GM23248 (cell line): ENCODE measurements at places on chromosomes 4 and X. TPM values are rescaled to one million over a fixed set of nuclear protein-coding genes. Genes with fewer than 3 reads are reported as not detected.

- DNase-seq: no peak
These were observed 75.1 kb upstream of the MCF2 start for GRCh38 chrX:139783030-139783429.

DNA sequence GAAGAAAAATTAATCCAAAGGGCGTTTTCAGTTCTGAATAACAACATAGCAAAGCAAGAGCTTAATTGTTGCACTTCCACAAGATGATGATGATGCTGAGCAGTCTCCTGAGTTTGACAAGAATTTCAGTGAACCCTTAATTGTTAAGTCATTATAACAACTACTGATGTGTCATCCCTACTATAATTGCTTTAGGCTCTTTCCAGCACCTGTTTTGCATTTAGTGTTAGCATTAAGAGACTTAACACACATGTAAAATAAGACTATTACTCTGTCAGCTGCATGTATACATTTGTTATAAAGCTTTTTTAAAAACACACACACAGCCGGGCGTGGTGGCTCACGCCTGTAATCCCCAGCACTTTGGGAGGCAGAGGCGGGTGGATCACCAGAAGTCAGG lies 37.9 kb upstream of the GALNT7 start:
- DNase-seq: no peak

GRCh38 chr4:57044996-57045395 lies 65.2 kb downstream of the IGFBP7 start:
- DNase-seq: peak; percentile 44

DNA sequence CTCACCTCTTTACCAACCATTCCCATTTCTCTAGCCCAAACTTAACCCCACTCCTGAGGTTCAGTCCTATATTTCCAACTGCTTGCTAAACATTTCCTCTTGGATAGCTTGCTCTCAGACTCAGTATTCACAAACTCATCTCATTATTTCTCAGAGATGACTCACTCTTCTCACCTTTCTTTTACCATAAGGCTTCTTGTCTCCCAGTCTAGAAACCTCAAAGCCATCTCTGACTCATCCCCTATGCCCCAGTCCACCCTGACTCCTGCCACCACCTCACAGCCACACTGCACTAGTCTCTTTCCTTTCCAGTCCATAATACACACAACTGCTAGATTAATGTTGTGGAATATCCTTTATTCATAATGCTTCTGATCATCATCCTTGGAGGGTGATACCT lies 4.8 kb downstream of the FRMPD3 start:
- DNase-seq: peak; percentile 28

- DNase-seq: peak; percentile 22
These were observed 94.6 kb downstream of the HPGD start for GRCh38 chr4:174427571-174428140.

- no peak for DNase-seq
These were observed 82.6 kb upstream of the MAOA start for GRCh38 chrX:43573441-43574015.

GRCh38 chr4:142596121-142596520 lies 250.0 kb downstream of the INPP4B start:
- no peak for DNase-seq

DNA sequence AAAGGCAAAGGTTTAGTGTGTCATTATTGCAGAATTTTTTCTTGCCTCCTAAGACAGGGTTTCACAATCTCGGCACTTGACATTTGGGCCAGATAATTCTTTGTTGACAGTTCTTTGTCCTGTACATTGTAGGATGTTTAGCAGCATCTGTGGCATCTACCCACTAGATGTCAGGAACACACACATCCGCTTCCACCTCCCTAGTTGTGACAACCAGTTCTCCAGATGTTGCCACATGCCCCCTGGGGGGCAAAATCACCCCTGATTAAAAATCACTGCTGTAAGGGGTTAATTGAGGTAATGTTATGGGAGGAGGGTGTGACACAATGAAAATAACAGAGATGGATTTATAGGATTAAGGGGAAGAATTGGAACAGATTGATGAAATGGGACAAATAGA lies 75.3 kb downstream of the HMGB2 start:
- DNase-seq: no peak

- peak; percentile 94 for DNase-seq
These were observed 177.4 kb downstream of the SH3KBP1 start for GRCh38 chrX:19709812-19710518.

DNA sequence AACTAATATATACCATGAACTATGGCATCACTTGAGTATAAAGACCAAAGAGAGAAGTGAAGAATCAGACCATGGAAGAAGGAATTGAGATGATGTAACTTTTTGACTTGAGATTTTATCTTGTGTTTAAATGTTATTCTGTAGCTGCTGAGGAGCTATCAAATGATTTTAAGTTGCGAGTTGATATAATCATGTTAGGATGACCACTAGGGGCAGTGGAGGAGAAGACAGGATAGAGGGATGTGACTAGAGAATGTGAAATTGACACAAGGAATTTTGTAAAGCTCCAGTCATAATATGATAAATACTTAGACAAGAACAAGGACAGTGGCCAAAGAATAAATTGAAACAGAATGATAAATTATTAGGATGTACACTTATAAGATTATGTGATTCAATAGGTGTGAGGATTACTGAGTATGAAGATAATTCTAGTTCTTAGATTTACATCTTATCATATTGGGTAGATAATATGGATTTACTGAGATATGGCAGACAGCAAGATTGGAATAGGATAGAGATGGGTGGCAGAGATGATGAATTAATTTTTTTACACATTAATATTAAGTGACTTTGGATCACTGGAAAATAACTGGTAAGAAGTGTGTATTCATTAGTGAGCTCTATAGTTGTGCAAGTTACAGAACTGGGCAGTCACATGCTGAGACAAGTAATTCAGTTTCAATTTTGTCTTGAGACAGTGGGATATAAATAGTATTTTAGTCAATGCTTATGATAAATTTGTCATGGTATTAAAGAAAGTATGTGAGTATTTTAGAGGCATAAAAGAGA lies 816.0 kb upstream of the PCDH10 start:
- no peak for DNase-seq

- DNase-seq: no peak
These were observed 145.9 kb downstream of the PPA2 start for GRCh38 chr4:105327956-105328355.

DNA sequence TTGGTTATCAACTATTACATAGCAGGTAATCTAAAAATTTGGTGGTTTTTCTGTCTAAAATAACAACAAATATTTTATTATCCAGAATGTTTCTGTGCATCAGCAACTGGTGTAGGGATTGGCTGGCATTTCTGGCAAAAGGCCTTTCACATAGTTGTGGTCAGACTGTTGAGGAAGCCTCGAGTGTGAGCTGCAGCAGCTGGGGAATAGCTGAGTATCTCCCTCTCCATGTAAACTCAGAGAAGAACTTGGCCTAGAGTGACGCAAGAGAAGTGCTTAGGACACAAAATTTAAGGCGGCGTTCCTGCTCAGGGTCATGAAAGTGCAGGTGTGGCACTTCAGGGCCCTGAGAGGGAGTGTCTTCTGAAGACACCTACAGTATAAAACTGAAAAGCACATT lies 558.9 kb downstream of the SPOCK3 start:
- peak; percentile 1 for DNase-seq

- DNase-seq: no peak
These were observed 104.5 kb downstream of the DRD5 start for GRCh38 chr4:9885958-9886357.

- DNase-seq: no peak
These were observed at the start of gene MAGEB3 for GRCh38 chrX:30230395-30230794. MAGEB3 (plus strand) TSS chrX:30230657; CDS start chrX:30235925, 5,268 bp downstream.

DNA sequence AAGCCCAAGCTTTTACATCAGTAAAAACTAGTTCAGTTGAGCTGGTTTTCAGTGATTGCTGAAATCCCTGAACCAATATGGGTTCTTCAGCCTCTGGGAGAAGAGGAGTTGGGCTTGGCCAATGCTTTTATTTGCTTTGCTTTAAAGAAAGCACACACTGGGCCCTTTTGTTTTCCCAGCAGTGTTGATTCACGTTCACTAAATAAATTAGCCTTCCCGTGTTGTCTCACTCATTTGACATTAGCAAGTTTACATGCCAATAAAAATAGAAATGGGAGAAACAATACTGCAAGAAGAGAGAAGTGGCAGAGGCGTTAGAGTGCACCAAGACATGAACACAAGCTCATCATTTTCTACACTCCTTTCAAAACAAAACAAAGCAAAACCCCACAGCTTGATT lies 136.2 kb downstream of the SHROOM3 start:
- DNase-seq: no peak

GRCh38 chr4:69493515-69493914 lies 2.2 kb downstream of the UGT2B4 start:
- no peak for DNase-seq

- DNase-seq: peak; percentile 72
These were observed 21.3 kb downstream of the SPCS3 start for GRCh38 chr4:176340871-176341685.

DNA sequence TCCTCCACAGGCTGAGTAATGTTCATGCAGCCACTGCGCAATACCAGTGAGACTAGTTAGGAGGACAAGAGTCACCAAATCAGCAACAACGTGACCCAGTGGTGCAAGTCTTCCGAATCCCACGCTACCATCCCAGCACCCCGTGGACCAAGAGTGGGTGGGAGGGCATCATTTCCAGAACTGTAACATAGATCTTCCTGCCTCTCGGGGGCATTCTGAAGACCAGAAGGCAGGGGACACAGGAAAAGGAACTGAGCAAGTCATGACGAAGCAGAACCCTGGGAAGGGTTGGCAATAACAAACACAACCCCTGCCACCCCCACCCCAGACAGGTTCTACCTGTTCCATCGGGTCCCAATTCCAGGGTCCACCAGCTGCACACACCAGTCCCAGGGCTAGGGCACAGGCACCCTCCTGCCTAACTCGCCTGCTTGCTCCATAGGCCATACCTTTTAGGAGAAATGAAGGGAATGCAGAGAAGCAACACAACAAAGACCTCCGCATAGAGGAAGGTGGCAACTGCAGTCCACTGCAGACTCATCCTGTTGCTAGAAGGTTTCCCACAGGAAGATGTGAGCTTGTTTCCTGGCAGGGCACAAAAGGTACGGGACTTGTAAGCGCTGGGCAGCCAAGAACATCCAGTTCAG lies 1.4 kb downstream of the BCAP31 start:
- peak; percentile 59 for DNase-seq

DNA sequence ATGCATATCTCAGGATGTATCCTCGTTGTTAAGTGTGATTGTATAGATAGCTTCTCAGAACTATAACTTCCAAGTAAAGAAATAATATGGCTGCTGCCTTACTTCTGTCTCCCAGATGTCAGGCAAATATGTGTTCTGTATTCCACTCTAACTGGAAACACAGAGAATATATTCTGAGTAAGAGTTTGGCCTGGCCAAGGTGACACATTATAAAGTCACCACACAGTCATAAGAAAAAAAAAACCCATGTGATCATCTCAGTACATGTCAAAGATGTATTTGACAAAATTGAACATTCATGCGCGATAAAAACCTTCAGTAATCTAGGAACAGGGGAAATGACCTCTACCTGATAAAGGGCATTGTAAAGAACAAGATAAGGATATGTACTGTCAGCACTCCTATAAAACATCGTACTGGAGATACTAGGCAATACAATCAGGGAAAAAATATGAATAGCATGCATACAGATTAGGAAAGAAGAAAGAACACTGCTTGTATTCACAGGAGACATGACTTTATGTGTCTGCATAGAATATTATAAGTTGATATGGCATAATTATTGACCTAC lies 207.1 kb downstream of the ZNF330 start:
- DNase-seq: peak; percentile 72

DNA sequence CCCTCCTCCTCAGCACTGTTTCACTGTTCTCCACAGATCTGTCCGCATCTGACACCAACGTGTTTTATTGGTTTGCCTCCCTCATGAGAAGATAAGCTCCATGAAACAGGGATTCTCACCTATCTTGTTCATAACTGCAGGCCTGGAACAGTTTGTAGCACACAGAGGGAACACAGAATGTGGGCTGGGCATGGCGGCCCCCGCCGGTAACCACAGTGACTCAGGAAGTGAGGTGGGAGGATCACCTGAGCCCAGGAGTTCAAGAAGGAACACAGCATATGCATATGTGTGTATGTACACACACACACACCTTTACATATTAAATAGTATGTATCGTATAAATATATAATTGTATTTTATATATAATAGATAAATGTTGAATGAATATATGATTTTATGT lies 168.6 kb downstream of the AFAP1 start:
- DNase-seq: no peak

DNA sequence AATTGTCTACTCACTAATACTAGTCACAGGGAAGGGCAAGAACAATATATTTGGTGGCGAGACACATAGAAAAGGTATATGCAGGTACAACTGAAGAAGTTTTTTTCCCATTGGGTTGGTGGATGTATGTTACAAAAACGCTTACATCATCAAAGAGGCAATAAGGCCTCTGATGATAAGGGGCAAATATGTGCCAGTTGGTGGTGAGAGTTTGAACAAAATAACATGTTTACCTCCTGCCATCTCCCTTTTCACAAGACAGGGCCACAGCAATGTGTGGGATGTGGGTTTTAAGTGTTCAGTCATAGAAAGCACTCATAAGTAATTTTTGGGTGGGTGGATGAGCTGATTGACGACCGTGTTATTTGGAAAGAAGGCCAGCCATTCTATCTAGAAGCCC lies 41.7 kb downstream of the PAGE2 start:
- DNase-seq: no peak

DNA sequence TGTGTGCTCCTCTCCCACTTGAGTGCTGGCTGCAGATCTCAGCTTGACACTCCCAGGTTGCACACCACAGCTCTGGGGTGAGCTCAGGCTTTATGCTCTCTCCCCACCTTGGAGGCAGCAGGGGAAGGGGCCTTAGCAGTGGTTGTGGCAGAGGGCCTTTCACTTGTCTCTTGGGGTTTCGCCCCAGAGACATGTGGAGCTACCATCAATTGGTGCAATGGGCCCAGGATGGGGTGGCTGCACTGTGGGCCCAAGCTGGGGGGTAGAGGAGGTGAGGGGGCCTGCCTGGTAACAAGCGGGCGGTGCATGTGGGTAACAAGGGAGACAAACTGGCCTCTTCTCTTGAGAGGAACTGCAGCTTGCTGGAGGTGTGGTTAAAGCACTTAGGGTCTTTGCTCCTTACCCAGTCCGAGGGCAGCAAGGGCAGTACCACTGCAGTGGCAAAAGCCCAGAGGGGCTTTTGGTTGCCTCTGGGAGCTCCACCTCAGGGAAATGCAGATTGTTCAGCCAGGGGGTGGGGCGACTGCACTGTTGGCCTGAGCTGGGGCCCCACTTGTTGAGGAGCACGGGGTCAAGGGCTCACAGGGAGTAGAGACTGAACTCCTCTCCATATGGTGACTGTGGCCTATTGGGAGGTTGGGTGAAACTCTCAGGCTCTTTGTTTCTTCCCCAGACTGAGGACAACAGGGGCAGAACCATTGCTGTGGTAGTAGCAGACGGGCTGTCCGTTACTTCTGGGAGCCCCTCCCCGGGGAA lies 30.5 kb upstream of the OR13H1 start:
- no peak for DNase-seq

The SYP gene
- total RNA-seq: 0.54 TPM in 1 of 2 replicates, not detected in the other

The ZMAT1 gene
- total RNA-seq: not detected in 2 replicates

The ZIC3 gene
- total RNA-seq: not detected in 2 replicates

The CDS1 gene
- not detected in 2 replicates for total RNA-seq

The PAGE2 gene
- total RNA-seq: not detected in 2 replicates

The GAGE2A gene
- not detected in 2 replicates for total RNA-seq

The HS3ST1 gene
- total RNA-seq: not detected in 2 replicates

The LAMP2 gene
- 155 and 175 TPM in 2 replicates for total RNA-seq

The MID2 gene
- 8.9 and 16.1 TPM in 2 replicates for total RNA-seq
